ENCODE measurements at places on chromosomes 7 and 10.

DNA sequence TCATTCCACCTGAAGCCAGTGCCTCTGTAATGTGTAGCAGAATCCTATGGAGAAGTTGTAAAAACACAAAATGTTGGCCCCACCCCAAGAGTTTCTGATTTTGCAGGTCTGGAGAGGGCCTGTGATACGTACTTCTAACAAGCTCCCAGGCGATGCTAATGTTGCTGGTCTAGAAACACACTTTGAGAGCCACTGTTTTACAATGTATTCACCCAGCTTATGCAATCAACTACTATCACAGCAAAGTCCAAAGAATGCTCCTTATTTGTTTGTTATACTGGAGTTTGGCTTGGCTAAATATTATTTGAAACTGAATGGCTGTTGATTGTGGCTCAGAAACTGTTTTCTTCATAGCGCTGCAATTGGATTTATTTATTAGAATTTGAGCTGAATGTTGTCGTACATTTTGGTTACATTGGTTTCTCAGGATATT, 44.3 kb downstream of the DNAJB9 start:
- DNase-seq: no peak

DNA sequence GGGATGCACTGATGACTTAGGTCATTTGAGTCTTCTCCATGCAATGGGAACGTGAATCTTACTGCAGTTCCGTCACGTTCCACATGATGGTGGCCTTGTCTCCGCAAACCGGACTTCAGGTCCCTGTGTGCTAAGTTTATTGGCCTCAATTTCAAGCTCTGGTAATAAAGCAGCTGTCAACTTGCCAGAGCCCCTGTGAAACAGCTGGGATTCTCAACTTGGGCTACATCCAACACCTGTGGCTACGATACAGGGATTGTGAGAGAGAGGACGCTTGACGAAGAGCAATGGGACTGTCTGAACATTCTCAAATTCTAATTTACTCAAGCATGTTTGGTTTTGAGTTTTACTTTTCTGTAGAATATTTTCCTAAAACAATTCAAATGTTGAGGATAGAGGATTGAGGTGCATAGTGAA, 174.2 kb downstream of the PTN start:
- no peak for DNase-seq

DNA sequence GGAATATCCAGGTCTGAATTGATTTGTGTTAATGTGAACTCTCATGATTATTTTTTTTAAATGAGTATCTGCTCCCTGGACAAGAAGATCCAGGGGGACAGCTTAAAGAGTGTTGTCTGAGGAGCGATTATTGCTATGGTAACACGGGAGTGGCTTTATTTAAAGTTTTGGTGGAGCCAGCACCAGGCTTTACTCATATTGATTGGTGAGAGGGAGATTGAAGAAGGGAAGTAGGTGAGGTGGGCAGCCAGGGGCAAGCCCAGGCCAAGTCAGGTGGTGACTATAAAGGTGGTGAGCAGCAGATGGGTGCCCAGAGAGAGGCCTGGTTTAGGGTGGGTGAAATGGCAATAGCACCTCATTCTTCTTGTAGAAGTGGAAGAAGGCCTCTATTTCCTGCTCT, 10.2 kb upstream of the AGR2 start:
- no peak for DNase-seq

- DNase-seq: no peak
These were observed 58.1 kb downstream of the CTBP2 start for GRCh38 chr10:125102246-125102645.

- no peak for DNase-seq
These were observed 24.2 kb downstream of the TRIL start for GRCh38 chr7:28933846-28934320.
